ENCODE measurements at places on chromosomes 13 and 19.

DNA sequence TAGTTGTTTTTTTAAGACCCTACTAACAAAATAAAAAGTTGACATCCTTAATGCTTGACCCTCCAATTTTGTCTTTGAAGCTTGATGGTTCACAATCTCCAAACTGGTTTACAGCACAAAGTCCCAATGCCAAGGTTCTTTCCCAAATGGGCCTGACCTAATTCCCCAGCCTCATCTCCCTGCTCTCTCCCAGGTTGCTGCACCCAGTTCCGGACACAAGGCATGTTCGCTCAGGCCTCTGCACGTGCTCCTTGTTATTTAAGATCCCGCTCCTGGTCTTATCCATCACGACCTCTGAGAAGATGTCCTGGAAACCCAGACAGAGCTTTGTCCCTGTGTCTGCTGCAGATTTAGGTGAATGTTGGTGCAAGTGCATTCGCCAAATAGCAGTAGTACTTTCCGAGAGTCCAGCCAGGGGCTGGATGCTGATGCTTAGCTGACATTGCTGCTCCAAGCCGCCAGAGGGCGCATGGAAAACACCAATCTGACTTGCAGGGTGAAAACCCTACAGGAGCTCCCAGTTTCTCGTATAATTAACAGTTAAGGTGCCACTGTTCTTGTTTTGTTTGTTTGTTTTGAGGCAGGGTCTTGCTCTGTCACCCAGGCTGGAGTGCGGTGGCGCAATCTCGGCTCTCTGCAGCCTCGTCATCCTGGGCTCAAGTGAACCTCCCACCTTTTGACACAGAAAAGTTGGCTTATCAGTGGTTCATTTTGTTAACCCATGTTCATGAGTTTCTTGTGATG, 18.5 kb downstream of the LYPD3 start:
- DNase-seq, result peak; percentile 70

DNA sequence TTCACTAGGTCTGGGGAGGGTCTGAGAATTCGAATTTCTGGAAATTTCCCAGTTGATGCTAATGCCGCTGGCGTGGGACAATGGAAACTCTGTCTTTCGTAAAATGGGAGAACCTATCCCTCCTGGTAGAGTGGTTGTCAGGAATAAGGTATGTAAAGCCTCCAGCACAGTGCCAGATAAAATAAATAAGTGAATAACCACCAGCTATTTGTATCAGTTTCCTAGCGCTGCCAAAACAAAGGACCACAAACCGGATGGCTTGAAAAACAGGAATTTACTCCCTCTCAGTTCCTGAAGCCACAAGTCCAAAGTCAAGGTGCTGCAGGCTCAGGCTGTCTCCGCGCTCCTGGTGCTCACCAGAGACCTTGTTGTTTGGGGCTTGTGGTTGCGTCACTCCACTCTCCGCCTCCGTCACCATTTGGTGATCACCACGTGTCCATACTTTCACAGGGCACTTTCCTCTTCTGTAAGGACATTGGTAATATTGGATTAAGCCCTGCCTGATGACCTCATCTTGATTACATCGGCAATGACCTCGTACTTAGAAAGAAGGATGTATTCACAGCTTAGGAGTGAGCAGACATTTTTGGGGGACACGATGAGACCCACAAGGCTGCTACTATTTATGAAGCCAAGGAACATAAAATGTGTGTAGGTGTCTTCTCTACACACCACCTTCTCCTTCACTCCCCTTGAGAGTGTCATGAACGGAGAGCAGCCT, 428.5 kb downstream of the IRS2 start:
- no peak for DNase-seq

DNA sequence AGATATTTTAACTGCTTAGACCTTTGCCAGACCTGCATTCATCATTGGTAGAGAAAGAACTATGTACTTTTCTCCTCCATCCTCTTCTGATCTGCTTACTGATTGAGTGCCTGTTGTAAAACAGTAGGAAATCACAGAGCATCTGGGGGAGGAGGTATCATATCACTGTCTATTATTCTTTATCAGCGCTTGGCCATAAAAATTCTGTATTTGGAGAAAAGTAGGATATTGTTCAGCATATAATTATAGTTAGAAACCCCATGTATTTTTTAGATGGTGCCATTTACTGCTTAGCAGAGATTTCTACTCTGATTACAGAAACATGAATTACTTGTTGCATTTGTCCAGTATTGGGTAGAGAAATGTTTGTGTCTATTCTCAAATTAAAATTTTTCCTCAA, 62.4 kb downstream of the URI1 start:
- no peak for DNase-seq

DNA sequence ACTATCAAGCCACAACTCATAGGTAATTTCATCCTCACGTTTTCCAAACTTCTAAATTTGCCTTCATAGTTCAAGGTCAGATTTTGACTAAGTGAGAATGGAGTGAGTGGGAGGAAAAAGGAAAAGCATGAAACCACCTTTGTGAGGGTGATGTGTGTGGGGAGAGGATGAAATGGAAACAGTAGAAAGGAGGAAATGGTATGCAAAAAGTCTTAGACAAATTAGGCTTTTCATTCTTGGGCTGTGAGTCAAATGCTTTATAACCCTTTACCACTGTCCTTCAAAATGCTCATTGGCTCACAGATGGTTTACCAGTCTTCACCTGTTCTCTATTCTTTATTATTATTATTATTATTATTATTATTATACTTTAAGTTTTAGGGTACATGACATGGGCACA, 127.2 kb downstream of the RAP2A start:
- DNase-seq, result no peak

- DNase-seq, result no peak
Observed at GRCh38 chr13:113088691-113089020, 16.9 kb upstream of the F7 start.

DNA sequence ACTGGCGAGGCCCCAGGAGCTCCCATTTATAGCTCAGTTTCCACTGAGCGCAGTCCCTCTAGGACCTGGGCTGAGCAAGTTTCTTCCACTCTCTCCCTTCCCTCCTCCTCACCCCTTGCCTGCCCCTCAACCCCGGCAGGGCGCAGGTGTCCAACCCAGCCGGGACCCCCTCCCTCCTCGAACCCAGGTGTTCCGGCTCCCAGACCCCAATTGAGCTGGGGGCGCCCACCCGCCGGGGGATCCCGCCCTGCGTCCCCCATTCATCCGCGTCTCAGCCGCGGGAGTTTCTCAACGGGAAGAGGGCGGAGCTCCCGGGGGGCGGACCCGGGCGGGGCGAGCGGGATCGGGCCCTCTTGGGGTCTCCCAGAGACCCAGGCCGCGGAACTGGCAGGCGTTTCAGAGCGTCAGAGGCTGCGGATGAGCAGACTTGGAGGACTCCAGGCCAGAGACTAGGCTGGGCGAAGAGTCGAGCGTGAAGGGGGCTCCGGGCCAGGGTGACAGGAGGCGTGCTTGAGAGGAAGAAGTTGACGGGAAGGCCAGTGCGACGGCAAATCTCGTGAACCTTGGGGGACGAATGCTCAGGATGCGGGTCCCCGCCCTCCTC, at the start of gene KIRREL2:
Gene KIRREL2, plus strand, starts transcription at position 366 of the 604 bp plus-strand sequence. Its CDS starts 209 bp downstream, at position 575.
- DNase-seq, result no peak

DNA sequence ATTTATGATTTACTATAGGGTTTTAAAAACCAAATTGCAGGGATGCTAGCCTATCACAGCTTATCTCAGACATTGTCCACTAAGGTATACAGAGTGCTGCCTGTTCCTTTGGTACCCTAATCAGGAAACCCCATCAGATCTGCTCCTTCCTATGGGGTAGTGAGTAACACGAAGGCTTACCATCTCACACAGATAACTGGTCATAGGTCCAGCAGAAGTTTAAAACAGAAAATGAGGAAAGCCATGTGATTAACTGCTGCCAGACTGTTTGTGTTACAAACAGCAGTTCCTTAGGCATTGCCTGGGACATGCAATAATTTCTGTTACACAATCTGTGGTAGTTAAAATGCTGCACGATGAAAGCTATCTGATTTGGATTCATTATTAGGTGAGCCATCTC, 53.5 kb upstream of the ALOX5AP start:
- no peak for DNase-seq

- no peak for DNase-seq
Observed at GRCh38 chr19:21850656-21851255, 14.8 kb upstream of the ZNF43 start.

GRCh38 chr13:45464141-45464686, 525 bp upstream of the COG3 start:
- DNase-seq, result no peak

GRCh38 chr19:39870171-39870971, 24.2 kb upstream of the FBL start:
- peak; percentile 78 for DNase-seq

- DNase-seq, result no peak
Observed at GRCh38 chr19:49918089-49918488, 10.9 kb upstream of the ATF5 start.

DNA sequence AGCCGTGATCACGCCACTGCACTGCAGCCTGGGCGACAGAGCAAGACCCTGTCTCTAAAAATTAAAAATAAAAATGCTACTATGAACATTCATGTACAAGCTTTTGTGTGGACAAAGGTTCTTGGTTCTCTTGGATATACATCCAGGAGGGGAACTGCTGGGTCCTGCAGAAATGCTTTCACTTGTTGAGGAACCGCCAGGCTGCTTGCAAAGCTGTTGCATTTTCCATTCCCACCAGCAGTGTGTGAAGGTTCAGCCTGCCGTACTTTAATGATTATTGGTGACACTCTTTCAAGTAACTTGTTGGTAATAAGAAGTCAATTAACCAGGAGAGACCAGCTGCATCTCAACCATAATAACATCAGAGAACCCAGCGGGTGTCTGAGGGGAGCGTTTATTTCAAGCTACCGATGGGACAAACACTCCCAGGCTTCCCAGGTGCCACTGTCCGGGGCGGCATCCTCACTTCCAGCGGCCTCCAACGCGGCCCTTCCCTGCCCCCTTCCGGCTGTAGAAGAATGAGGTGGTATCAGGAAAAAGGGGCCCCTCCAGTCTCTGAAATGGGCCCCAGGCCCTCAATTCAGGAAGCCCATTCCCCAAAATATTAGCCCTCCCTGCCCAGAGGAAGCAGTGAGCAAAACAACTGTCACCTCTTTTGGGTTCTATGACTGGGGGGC, 15.2 kb upstream of the PPP1R12C start:
- no peak for DNase-seq

- DNase-seq, result no peak
Observed at GRCh38 chr19:19480688-19481087, 34.7 kb downstream of the TSSK6 start.

DNA sequence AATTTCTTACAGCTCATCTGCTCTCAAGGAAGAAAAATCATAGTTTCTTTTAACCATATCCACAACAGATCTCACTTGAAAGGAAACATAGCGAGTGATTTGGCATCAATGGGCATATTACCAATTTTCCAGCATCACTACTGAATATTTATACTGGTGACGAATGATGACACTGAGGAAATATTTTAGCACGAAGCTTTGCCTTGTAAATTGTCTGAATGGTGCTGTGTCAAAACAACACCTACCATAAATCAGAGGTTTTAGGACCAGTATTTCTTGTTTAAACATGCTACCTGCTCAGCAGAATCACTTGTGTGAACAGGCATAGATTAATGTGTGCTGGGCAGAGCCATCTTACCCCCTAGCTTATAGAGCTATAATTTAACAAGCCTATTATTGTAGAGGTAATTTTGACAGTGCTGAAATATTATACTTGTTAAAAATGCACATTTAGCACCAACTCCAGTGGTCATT, 146.8 kb downstream of the ABCC4 start:
- DNase-seq, result peak; percentile 67

GRCh38 chr13:20782116-20782708, 8.5 kb upstream of the EEF1AKMT1 start:
- no peak for DNase-seq

- DNase-seq, result no peak
Observed at GRCh38 chr13:80338781-80339562, 2.0 kb downstream of the SPRY2 start.
